ENCODE measurements at places on chromosomes 1 and 21.

DNA sequence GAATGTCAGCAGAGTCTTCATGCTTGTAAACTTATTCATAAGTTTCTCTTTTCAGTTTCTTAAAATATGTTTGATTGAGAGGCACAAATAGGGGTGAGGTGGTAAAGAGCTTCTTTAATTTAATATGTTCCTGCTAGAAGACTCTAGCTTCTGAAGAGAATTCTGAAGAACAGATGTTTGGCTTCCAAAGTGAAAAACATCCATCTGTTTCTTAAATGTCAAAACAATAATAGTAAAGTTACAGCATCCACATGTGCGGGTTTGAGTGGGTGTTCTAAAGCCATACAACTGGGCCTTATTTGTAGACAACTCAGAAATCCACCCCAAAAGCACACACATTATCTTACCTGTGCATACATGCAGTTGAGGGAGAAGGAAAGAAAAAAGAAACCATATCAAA is 144.0 kb upstream of the ADGRL4 start:
- DNase-seq, result no peak

DNA sequence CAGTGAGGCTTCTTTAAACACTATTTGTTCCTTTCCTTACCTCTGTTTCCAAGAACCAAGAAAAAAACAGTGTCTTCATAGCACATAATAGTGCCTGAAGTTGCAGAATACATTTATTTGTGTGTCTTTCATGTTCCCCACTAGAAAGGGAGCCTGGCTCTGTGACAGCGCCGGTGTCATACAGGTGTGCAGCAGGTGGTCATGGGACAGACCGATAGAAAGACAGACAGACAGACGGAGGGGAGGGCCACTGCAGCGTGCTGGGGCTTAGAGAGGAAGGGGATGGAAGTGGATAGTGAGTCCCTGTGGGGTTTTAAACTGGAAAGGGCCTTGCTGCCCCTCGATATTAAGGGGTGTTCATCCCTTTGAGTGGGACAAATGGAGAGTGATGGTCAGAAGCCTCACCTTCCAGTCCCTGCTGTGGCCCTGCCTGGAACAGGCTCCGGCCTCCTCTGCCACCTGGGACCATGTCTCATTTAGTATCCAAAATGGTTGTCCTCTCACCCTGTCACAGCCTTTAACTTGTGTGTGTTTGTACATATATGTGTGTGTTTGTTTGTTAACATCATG is 152.9 kb downstream of the PGBD5 start:
- peak; percentile 2 for DNase-seq

DNA sequence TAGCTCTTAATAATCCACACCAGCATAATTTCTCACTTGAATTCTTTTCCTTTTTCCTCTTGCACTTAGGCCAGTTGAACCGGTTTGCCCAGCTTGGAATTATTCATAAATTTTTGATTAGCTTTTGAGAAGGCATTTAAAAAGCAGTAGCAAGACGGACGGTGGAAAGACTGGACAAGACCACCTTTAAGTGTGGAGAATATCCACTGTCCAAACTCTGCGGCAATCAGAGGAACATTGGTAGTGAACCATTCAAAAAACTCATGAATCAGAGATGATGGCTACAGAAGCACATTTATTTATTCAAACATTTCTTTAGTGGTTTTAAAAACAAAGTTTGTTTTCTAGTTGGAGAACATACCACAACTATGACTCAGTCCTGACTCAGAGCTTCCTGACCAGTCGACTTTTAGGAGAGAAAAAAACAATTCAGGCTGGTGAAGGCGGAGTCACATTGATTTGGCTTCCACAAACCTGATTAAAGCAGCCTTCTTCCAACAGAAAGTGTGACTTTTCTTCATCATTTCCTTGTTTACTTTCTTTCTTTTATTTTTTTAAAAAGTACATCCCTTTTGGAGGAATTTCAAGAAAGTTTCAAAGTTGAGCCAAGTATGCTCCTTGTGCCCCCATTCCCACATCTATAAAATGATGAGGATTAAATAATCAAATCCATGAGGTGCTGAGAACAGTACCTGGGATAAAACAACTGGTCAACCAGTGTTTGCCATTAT is 128.8 kb downstream of the ADSS2 start:
- DNase-seq, result no peak

- DNase-seq, result peak; percentile 51
Measured at GRCh38 chr1:12616709-12617373, 1.2 kb downstream of the DHRS3 start.

DNA sequence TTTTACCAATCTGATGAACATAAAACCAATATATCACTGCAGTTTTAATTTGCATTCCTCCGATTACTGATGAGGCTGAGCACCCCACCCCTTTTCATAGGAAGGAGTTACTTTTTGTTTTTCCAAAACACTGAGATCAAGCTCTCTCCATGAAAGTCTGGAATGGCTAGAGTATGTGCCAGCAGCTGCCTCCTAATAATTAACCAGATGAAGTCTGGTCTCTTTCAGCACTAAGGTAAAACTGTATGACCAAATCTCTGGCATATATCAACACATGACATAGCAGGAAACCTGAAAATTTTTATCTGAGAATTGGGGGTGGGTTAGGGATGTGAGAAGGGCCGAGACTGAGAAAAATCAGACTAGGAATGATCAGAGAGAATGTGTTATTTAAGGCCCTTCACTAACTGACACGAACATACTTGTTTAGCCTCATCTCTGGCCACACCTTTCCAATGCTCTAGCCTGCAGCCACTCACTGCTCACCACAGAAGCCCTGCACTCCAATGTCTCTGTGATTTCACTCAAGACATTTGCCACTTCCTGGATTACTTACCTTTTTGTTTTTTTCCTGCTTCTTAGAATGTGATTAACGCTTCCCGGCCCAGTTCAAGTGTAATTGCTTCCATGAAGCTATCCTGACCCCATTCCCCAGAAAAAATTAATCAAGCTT is 34.7 kb downstream of the WASF2 start:
- DNase-seq, result no peak

GRCh38 chr1:224472806-224473205 is 38.2 kb upstream of the WDR26 start:
- DNase-seq, result no peak

DNA sequence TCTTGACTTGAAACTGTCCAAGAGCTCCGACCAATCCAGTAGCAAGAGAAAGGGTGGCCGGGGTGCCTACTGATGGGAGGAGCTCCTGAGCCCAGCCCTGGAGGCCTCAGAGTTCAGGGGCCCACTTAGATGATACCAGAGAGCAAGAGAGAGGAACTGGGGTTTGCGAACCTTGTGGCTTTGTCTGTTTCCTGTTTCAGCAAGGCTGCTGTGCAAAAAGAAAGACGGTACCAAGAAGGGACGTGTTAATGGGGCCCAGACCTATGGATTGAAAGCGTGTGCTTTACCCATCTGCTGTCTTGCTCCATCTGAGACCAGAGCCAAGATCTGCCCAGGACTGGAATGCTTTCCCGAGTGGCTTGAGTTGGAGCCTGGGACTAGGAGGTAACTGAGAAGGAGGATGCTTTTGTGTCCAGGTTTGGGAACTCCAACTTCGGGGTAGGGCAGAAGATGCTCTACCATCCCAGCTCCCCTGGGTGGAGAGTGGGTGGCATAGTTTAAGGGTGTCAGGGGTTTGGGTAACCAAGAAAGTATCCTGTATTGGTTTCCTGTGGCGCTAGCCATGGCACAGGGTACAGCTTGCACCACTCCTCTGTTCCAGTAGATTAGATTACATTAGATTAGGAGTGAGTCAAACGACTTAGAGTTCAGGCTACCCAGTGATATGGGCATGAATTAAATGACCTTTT is at the start of gene TRAF3IP3:
Gene TRAF3IP3, plus strand, starts transcription at position 128 of the 689 bp plus-strand sequence. CDS start 3,987 bp downstream, outside the sequence.
- no peak for DNase-seq

DNA sequence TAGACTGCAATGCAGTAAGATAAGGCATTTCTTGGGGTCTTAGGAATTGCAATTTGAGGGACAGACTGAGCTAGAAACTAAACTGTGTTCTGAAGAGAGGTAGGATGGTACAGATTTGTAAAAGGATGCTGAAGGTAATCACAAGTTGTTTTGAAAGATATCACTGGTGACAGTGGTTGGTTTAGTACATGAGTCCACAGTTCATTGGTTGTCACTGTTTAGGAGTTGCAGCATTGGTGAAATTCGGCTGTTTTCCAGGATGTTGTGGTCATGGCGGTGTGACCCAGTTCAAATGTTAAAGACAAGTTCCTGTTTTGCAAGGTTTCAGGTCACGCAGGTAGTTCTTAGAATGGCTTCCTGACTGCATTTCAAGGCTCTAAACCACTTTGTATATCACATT is 292.8 kb upstream of the B3GALT2 start:
- no peak for DNase-seq

GRCh38 chr1:4267381-4268261 is 367.5 kb upstream of the C1orf174 start:
- DNase-seq, result no peak

GRCh38 chr1:210292231-210292871 is 36.4 kb upstream of the HHAT start:
- DNase-seq, result peak; percentile 92

DNA sequence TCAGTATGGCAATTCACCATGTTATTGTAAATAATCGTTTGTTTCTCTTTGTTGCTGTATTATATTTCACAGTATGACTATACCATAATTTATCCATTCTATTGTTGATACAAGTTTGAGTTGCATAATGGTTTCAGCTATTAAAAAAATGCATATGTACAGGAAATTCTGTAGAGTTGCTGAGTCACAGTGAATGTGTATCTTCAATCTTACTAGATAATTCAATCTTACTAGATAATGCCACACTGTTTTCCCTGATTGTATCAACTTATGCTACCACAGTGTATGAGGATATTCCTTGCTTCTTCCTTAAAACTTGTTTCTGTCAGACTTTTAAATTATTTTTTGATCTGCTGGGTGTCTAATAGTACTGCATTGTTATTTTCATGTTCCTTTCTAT is 3.5 kb upstream of the COA6 start:
- DNase-seq, result no peak

GRCh38 chr21:35652872-35653271 is 407.5 kb downstream of the SETD4 start:
- no peak for DNase-seq

GRCh38 chr1:156845953-156846545 is 12.9 kb downstream of the INSRR start:
- DNase-seq, result no peak

- DNase-seq, result peak; percentile 98
Measured at GRCh38 chr1:11735854-11736745, at the start of gene AGTRAP. Gene AGTRAP (plus strand): TSS chr1:11736136. CDS start chr1:11736209, 73 bp downstream.

GRCh38 chr1:58746182-58746581 is 37.7 kb downstream of the JUN start:
- no peak for DNase-seq

- DNase-seq, result no peak
Measured at GRCh38 chr1:110262846-110263631, 52.9 kb downstream of the KCNC4 start.

- DNase-seq, result no peak
Measured at GRCh38 chr1:75308365-75308764, 174.2 kb downstream of the LHX8 start.

DNA sequence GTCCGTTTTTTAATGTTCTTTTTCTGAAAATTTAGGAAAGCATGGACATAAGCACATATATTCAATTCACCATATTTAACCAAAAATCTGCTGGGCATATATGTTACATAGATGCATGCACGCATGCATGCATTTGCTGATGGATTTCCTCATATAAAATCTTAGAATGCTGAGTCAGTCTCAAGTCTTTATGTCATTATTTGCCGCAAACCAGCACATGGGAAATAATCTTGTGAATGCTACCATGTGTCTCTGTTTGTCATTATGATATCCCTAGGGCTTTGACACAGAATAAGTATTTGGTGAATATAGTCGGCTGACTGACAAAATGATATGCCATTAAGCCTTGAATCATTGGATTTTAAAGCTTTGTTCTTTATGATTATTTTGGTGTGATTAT is 776.5 kb downstream of the KCNT2 start:
- no peak for DNase-seq

GRCh38 chr21:42234464-42235241 is 15.7 kb downstream of the ABCG1 start:
- DNase-seq, result peak; percentile 77

DNA sequence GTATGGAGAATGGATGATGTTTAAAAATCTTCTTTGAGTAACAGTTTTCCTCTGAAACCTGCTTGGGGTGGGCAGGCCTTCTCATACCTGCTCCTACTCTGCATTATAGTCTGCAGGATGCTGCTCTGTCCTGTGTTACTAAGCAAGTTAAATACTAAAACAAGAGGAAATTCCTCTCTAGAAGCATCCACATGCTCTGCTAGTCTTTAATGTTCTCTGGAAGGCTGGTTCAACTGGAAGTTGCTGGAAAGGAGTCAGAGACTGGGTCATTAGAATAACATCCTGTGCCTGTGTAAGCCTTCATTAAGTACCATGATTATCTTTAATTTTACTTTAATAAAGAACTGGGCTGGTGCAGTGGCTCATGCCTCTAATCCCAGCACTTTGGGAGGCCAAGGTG is 5.8 kb downstream of the SELP start:
- no peak for DNase-seq

DNA sequence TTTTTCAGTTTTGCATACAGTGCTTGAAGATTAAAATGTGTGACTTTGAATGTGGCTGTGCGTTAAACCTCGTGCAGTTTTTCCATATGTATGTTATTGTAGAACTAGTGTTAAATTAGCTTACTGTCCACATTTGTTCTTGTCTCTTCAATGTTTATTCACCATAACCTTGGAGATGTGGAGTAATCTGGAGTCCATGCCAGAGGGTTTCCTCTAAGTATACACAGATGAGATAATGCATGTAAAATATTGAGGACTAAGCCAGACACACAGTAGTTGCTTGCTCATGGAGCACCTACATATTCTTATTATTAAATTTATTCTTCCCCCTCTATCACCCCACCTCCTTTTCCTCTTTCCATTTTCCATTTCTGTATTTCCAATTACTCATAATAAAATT is 7.7 kb upstream of the GIPC2 start:
- DNase-seq, result no peak

- no peak for DNase-seq
Measured at GRCh38 chr1:154719586-154720327, 111.8 kb upstream of the ADAR start.

DNA sequence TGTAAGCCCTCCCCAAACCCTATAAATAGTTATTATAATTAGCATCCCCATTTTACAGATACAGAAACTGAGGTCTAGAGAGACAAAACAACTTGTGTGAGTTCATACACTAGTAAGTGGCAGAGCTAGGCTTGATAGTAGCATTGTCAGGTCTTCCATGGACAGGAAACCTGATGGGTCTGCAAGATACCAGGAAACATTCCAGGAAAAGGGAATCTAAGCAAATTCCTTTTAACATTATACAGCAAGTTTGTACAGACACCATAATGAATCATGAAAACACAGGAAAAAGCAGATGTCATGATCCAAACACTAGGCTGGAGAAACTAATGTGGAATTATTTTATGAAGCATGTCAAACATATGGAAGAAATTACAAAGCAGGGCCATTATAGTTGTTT is 89.1 kb upstream of the KCNK2 start:
- no peak for DNase-seq

Measured in right hindlimb (tissue), 1 donor.